ENCODE measurements at places on chromosomes 6 and 20.

- DNase-seq = no peak
These were observed 164.4 kb downstream of the ZFAND3 start for GRCh38 chr6:37983720-37984501.

- DNase-seq = no peak
These were observed 67.1 kb downstream of the TULP4 start for GRCh38 chr6:158379336-158379735.

DNA sequence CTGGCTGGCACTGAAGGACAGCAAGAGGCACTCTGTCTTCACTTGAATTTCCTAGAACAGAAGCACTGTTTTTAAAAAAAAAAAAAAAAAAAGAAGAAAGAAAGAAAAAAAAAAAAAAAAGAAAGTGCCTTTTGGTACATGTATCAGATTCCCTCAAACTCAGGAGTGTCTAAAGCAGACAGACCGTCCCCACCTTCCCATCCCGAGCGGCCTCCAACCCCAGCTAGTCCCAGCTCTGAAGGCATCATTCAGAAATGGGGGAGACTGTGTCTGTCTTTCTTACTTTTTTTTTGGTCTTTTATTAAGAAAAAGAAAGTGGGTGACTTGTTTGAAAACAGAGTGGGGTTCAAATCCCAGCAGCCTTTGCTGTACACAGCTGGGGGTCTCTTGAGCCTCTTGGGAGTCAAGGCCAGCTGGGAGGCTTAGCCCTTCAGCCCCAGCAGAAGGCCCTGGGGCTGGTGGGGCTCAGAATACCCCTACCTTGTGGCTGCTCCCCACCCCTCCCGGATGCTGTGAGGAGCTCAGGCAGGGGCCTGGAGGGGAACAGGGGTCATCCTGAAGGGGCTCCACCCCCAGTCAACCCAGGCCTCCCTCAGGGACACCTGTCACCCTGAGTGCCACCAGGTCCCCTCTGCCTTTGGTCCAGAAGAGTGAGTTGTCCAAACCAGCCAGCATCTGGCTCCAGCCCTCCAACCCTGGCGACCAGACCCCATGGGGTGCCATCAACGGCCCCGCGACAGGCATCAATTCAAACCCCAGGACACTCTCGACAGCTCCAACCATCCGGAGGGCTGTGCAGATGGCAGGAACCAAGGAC lies 128.3 kb downstream of the TAF4 start:
- DNase-seq = no peak

GRCh38 chr20:36688630-36689029 lies 42.6 kb upstream of the SLA2 start:
- DNase-seq = no peak

- DNase-seq = no peak
These were observed 56.5 kb upstream of the DACT2 start for GRCh38 chr6:168376120-168376519.

GRCh38 chr6:16903470-16903869 lies 142.2 kb upstream of the ATXN1 start:
- DNase-seq = peak; percentile 68

DNA sequence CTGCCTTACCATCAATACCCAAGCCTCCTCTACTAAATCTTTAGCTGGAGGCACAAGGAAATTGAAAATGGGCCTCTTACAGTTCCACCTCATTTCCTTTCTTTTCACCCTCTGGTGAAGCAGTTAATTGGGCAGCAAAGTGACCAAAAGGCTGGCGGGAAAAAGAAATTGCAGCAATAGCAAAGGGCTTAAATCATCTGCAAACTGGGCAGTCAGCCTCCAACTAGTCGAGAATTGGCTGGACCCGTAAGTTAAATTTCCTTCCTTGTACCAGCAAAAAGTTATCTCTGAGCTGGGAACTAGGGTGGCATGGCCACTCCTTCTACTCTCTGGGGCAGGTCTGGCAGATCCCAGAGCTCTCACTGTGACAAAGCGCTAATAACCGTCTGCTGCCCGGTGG lies 33.5 kb downstream of the GHRH start:
- peak; percentile 21 for DNase-seq

- DNase-seq = no peak
These were observed 49.4 kb downstream of the ORC3 start for GRCh38 chr6:87639373-87639772.

DNA sequence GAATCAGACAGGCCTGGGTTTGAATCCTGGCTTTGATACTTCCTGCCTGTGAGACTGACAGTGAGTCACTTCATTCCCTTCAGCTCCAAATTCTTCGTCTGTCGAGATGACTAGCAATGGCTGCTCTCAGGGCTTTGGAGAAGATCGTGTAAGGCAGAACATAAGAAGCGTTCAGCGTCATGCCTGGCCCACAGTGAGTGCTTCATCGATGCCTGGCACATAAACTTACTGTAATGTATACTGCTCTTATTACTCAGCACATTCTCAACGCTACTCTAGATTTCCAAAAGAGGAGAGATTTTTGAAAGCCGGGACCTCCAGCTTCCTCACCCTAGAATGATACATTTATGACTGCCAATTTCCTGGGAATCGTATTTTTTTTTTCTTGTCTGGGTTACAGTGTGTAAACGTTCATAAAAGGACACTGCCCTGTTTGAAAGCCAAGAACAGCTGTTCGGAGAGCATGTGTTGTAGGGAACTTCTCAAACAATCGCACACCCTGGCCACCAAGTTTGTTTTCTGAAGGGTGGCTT lies 16.2 kb upstream of the BCAS1 start:
- peak; percentile 61 for DNase-seq

DNA sequence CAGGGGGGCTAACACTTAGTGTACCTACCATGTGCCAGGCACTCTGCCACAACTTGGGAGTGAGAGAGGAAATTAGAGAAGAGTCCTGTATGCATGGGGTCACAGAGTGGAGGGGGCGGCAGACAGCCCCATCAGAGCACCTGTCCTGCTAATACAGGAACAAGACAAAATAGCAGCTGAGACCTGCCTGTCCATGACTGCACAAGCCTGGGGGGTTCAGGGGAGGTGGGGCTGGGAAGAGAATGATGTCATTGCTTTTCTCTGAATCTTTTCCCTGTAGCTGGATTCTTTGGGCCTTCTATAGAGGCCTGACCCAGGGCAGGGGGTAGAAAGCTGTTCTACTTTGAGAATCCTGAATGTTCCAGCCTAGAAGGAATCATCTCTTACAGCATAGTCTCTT lies 37.4 kb downstream of the FOXP4 start:
- DNase-seq = no peak

DNA sequence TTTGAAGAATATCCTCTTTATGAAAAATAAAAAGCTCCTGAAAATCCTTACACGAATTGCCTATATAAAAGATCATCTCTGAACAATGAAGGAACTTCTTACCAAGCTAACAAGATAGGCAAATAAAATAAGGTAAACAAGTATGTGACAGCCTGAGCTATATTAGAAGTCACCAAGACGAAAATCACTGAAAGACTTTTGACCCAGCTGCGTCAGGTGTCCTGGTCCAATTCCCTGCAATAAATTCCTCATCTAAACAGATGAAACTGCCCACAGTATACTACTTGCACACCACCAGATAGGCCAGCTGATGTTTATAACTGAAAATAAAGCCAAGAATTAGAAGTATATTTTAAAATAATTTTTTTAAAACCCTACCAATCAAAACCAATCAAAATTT lies 67.4 kb upstream of the RUNX2 start:
- no peak for DNase-seq

GRCh38 chr20:37236462-37236861 lies 25.2 kb downstream of the GHRH start:
- no peak for DNase-seq

- DNase-seq = no peak
These were observed 134.2 kb upstream of the IFNGR1 start for GRCh38 chr6:137353346-137353745.

GRCh38 chr20:10115021-10115420 lies 80.2 kb downstream of the ANKEF1 start:
- DNase-seq = peak; percentile 73

DNA sequence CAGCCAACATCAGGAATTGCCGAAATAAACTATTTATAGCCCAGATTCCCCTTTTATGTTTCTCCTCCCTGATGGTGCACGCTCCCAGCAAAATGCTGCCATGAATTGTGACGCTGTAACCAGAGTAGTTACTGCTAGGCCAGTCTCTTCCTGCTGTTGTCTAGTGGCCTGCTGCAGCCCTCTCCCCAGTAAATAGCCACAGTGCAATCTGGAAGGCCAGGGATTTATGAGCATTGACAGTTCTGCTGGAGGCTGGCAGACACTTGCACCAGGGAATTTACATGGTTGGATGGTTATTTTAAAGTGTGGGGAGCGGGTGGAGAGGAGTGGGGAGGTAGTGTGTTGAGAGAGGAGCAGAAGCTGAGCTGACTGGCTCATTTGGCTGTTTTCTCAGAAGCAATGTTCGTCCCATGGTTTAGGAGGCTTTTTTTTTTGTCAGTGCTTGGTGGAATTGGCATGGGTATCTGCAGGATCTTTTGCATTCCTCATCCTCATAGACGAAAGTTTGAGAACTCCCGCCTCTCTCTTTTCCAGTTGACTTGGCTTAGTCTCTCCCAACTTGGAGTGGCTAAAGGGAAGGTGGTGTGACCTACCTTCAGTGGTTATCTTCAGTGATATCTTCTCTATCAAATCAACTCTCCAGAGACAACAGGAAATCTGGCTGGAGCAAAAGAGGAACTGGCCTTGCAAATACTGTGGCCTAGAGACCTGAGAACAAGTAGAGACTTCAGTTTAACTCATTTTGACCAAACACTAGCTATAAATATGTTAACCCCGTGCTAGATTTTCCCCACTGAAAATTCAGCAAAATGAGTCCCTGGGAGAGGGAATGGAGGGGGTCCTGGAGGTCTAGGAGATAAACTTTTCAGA lies 99.3 kb upstream of the VSTM2L start:
- DNase-seq = no peak

GRCh38 chr6:74720923-74721322 lies 484.9 kb downstream of the COL12A1 start:
- no peak for DNase-seq

DNA sequence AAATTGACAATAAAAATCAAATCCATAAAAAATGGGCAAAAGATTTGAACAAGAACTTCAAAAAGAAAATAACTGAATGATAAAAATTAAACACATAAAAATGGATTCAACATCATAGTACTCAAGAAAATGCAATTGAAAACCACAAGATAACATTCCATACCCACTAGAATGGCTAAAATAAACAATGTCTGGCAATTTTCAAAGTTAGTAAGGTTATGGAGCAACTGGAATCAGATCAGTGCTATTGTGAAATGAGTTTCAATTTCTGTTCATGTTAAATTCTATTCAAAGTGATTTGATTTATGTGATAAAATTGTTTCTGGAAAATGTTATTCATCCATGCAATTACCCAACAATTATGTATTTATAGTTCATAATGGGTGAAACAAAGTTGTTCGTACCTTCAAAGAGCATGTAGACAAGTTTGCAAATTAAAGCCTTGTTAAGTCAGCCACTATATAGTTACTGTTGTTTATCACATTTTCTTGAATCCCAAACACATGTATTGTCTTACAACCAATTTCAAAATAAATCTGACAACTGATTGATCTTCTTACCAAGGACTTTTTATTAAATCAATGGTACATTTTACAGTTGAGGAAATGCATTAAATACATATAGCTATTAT lies 151.5 kb upstream of the CENPW start:
- no peak for DNase-seq

GRCh38 chr6:34589140-34589539 lies 33.0 kb upstream of the SPDEF start:
- DNase-seq = no peak

DNA sequence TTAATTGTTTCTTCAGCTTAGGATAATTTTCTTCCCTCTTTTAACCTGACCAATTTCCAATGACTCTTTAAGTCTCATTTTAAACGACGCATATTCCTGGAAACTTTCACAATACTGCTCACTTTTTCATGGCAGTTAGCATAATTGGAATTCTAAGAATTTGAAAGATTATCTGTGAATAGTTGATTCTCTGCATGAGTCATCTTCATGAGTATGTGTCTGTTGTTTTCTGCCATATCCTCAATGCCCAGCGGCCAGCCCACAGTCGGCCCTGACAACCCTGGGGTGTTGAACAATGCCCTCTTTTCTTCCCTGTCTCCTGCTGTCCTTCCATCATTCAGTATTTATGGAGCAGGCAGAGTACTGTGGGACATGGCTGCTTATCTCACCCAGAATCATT lies 554.2 kb downstream of the CDH26 start:
- no peak for DNase-seq

DNA sequence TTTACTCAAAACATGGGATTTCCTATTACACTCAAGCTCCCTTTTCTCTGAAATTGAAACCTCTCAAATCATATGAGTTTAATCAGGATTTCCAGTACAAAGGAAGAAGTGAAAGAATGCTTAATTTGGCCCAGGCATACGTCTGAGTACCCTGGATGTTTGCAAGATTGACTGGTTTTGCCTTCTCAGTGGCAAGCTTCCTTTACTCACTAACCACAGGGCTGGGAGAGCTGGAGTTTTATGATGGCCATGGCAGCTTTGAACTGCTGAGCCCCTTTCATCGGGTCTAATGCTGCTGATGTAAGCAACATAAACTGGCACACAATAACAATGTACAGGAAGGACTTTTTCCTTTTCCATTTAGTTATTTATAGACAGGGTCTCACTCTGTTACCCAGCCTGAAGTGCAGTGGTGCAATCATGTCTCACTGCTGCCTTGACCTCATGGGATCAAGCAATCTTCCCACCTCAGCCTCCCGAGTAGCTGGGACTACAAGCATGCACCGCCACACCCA lies 194.8 kb downstream of the SLC35F1 start:
- DNase-seq = no peak

DNA sequence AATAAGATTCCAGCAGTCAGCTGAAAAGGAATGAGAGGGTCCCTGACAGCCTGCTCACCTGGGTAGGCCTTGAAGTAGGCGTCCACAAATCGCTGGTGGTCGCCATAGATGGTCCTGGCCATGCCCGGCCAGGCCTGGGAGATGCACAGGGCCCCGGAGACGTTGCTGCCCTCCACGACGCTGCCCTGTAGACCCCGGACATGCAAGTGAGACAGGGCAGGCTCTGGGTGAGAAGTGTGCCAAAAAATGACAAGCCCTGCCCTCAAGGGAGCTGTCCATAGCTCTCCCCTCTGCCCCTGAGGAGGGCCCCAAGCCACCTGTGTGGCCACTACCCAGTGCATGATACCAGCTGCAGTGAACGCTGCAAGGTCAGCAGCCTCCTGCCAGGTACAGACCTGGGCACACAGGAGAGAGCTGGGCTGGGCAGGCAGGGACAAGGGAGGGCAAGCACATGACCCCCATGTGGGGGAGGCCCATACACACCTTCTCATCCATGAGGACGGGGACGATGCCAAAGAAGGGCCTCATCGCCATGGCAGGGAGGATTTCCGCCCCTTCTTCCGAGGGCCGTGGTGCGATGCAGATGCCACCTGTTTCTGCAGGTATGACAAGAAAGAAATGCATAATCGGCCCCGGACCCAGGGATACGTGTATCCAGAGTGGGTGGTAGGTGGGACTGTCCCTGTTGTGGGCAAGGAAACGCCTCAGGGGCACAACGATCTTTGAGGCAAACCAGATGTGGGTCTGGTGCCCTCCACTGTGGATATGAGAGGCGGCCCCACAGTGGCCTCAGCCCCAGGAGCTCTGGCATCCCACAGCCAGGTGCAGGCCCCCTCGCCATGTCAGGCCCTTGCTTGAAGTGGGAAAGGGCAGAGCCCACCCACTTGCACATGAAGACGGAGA lies 21.2 kb upstream of the APMAP start:
- DNase-seq = no peak

GRCh38 chr6:22411376-22412105 lies 114.7 kb upstream of the PRL start:
- peak; percentile 21 for DNase-seq

All from AG08395 (cell line).